GM20000 (cell line): ENCODE measurements at places on chromosomes 4 and X.

- no peak for DNase-seq
Observed at GRCh38 chr4:155497306-155497705, 120.5 kb upstream of the MAP9 start.

DNA sequence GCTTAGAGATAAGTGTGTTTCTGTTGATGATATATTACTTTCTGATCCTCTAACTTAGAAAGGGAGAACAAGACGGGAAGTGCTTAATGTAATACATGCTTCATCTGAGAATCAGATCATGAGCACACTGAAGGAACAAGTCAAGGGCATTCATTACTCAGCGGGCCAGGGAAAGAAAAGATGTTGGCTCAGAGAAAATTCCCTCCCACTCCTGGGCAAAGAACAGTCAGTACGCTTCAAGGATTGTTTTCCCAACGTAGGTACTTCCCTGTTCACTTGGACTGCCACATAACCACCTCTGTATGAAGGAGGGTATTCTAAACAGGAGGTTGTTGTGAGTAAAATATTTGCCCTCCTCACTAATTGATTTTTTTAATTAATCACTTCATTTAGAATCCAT lies 374.5 kb upstream of the FMR1 start:
- DNase-seq: no peak

- DNase-seq: no peak
Observed at GRCh38 chrX:105063743-105064142, 156.8 kb downstream of the TEX13A start.

GRCh38 chr4:10730590-10730989 lies 46.0 kb upstream of the CLNK start:
- DNase-seq: peak; percentile 51

GRCh38 chr4:182897601-182898478 lies 19.3 kb downstream of the DCTD start:
- no peak for DNase-seq

GRCh38 chr4:41384992-41385391 lies 128.3 kb downstream of the UCHL1 start:
- DNase-seq: no peak

DNA sequence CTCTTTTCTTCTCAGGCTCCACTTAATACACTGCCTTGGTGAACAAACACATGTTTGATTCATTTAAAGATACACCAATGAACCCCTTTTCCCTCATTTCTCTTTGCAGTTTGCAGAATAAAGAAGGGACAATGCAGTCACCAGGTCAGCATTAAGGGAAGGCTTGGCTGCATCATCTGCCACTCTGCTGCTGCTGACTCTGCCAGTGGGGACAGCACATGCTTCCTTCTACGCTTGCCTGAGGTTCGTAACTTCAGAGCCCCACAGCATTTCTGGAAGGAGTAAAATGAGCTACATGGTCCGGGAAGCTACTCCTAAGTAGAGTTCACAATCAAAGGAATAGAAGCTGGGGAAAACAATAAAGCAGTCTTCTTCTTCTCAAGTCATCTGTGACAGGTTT lies 178.9 kb upstream of the GATB start:
- no peak for DNase-seq

DNA sequence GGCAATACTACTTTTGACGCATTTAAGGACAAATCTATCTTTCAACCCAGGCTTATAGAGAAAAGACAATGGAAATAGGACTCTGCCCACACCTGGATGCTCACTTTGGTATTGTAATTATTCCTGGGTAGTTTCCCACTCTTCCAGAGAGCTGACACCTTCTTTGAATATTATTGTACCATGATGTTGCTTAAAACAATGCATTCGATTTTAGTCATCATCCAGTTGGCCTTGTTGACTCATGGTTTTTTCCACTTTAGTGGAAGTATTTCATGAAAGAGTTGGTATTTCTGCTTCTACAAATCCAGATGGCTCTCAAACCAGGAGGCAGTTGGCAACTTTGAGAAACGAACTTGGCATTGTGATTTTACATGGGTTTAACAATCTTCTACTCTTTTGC lies 124.2 kb downstream of the ENOX2 start:
- DNase-seq: no peak

DNA sequence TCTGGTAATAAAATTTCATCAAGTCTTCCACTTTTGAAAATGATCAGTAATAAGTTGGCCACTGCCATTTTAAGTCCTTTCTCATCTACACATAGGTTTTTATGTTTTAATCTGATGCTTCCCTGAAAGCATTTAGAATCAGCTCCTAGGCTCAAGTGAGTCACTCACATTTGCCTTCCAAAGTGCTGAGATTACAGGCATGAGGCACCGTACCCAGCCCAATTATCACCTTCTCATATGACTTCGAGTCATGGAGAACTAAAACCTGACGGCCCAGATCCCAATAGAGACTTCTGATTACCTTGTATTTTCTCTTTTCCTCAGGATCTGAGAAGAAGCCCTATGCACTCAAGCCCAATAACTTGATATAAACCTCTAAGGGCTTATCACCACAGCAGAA lies 140.8 kb downstream of the OPHN1 start:
- DNase-seq: no peak

- DNase-seq: peak; percentile 86
Observed at GRCh38 chr4:38805530-38806145, 1.0 kb upstream of the TLR1 start.

DNA sequence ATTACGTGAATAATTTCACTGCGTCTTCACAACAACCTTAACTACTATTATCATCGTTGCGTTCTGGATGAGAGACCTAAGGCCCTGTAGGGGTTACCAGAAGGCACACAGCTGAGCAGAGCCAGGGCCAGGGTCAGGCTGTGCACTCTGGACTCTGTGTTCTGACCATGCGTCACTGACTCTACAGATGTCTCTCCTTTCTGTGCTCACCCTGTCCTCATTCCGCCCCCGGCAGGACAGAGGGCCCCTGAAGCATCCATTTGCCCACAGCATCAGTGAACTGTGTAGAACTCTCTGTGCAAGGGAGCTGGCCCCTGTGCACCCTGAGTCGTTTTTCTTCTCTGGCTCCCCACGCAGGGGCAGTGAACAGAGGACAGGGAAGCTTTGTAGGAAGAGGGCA lies 21.3 kb downstream of the GPKOW start:
- no peak for DNase-seq

DNA sequence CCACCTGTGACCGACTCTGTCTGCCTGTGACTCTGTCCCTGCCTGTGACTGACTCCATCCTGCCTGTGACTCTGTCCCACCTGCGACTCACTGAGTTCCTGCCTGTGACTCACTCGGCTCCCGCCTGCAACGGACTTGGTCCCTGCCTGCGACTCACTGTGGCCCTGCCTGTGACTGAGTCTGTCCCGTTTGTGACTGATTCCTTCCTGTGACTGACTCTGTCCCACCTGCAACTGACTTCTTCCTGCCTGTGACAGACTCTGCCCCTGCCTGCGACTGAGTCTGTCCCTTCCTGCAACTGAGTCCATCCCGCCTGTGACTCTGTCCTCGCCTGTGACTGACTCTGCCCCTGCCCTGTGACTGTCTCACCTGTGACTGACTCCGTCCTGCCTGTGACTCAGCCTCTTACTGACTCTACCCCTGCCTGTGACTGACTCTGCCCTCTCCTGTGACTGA lies 9.6 kb upstream of the UVSSA start:
- DNase-seq: no peak

GRCh38 chrX:77899081-77899828 lies at the start of gene COX7B:
Gene COX7B (plus strand): TSS chrX:77899468. CDS start chrX:77899554, 86 bp downstream.
- peak; percentile 49 for DNase-seq

GRCh38 chr4:61877893-61878292 lies 677.8 kb downstream of the ADGRL3 start:
- DNase-seq: no peak

- DNase-seq: no peak
Observed at GRCh38 chr4:17664755-17665154, 50.3 kb downstream of the MED28 start.

DNA sequence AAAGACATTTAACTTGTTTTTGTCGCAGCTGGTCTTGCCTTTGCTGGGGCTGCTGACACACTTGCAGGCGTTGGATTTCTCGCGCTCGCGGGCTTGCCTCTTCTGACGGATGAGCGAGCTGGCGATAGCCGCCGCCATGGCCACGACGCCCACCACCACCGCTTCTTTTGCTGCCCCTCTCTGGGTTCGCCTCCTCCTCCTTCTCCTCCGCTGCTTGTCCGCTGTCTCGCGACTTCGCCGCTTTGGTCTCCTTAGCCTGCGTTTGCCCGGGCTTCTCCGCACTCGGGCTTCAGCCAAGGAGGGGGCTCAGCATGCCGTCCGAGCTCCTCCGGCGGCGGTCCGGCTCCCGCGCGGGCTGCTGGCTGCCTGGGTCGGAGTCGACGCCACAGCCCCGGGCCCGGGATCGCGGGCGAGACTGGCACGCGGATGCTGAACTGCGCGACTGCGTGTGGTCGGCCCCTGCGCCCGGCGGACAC lies 613 bp downstream of the FGF13 start:
- DNase-seq: no peak

DNA sequence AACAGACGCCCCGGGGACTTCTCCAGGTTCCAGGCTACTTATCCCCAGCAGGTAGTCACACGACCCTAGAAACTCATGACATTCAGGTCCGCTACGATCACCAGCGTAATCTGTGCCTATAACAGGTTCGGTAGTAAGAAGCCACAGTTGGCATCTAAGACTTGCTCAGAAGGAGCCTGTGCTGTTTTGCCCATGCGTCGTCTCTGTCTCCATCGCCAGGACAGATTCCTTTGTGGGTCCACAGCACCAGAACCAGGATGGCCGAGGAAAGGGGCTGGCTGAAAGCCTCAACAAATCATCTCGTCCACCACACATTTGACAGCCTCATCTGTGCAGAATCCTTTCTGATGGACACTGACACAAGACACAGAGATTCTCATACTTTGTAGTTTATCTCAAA lies 319.5 kb upstream of the AGA start:
- DNase-seq: no peak

- no peak for DNase-seq
Observed at GRCh38 chr4:15996773-15997172, 33.8 kb upstream of the FGFBP2 start.

- DNase-seq: no peak
Observed at GRCh38 chr4:177297785-177298391, 11.8 kb upstream of the NEIL3 start.

- DNase-seq: no peak
Observed at GRCh38 chr4:82362565-82362964, 11.2 kb downstream of the HNRNPD start.

- DNase-seq: peak; percentile 61
Observed at GRCh38 chr4:148445071-148445859, 3.1 kb upstream of the NR3C2 start.

DNA sequence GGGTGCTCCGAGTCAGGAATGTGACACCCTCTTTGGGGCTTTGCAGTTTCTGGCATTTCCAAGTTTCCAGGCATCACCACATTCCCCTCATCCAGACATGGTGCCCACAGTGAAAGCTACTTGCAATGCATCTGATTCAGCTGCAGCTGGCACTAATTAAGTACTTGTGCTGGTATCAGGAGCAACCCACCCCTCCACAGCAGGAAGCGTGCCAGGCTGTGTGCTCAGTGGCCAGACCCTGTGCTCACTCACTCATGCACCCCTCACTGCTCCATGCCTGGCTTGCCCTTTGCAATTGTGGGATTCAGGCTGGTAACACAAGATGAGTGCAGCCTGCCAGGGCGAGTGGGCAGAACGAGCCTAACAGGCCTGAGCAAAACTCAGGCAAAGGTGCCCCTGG lies 271.2 kb downstream of the EPHA5 start:
- DNase-seq: no peak

- no peak for DNase-seq
Observed at GRCh38 chr4:150192986-150193385, 114.7 kb downstream of the DCLK2 start.

GRCh38 chr4:96637971-96638412 lies 798.1 kb downstream of the PDHA2 start:
- DNase-seq: no peak

DNA sequence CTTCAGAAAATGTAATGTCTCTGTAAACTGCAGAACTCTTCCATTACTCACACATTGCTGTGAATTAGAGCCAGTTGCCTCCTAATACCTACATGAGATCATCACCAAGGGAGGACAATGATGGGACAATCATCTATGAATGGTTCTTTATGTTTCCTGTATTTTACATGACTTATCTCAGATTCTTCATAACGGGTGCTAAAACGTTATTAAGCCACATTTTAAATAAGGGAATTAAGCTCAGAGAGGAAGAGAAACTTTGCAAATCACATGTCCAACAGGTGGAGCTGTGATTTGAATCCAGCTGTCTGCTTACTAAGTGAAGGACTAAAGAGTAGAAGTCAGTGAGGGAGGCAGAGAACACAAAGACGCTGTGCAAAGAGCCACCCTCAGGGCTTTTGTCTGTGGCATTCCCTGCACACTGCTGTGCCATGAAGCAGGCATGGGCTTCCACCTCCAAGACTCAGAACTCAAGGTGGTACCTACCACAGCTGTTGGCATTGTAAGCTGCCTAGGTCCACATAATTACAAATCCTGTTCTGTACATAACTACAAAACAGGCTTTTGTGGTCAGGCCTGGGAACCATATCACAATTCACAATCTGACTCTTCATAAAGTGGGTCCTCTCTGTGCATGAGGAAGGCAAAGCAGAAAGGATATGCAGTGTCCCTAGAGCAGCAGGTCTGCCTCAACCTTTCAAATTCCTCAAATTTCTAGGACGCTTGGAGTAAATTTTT lies 12.8 kb downstream of the TBC1D9 start:
- DNase-seq: peak; percentile 58

DNA sequence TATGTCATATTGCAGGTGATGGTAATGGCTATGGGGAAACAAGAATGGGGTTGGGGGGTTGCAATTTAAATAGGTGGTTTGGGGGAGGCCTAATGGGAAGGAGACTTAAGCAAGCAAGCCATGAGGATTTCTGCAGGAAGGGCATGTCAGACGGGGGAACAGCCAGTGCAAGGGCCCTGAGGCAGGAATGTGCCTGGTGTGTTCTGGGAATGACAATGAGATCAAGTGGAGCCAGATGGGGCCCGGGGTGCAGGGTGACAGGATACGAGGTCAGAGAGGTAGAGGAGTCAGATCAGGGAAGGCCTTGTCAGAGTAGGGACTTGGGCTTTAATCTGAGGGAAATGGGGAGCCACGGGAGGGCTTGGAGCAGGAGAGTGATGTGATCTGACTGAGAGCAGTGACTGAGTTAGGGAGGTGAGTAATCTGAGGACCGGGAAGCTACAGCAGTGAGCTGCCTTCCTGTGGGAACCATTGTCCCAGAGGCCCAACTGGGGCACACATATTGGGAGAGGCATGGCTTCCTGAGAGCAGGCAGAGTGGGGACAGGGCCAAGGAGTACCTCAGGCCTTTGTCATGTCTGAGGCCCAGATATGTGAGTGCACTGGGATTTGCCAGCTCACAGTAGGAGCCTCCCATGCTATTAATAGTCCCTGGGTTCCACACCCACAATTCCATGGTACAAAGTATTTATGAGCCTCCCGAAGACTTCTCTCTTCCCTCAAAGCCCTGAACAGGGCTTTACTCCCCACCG lies 139.8 kb downstream of the BCOR start:
- DNase-seq: no peak

GRCh38 chr4:177579649-177580048 lies 137.4 kb upstream of the AGA start:
- DNase-seq: no peak
